ENCODE measurements at places on chromosomes 1 and 21.

- peak; percentile 16 for DNase-seq
Observed at GRCh38 chr1:152459596-152460528, 45.8 kb upstream of the CRNN start.

DNA sequence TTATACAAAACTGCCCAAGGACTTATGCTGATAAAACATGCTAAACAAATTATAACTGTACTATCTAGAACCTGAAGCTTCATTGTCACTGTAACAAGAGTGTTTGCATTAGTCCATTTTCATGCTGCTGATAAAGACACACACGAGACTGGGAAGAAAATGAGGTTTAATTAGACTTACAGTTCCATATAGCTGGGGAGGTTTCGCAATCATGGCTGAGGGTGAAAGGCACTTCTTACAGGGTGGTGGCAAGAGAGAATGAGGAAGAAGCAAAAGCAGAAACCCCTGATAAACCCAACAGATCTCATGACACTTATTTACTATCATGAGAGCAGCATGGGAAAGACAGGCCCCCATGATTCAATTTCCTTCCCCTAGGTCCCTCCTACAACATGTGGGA is 100.4 kb downstream of the SPATA6 start:
- no peak for DNase-seq

DNA sequence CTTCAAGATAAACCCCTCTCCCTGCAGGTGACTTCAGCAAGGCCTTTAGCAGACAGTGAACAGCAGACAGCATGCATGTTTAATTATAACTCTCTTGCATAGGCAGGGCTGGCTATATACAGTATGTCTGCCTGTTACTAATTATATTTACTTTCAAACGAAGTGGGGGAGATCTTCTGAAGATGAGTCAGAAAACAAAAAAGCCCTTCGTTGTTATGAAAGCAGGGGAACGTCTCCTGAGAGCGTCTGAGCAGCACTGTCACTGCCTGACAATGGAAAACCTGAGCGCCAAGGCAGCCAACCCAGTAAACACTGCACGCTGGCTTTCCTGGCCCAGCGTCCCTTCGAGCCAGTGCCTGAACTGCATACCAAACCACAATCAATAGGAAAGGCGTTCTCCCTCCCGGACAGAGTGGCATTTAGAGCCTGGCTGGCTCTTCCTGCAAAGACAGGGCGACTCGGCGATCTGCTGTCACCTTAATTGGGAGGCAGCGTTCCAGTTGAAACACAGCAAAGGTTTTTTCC is 54.1 kb downstream of the TOMM20 start:
- peak; percentile 81 for DNase-seq

DNA sequence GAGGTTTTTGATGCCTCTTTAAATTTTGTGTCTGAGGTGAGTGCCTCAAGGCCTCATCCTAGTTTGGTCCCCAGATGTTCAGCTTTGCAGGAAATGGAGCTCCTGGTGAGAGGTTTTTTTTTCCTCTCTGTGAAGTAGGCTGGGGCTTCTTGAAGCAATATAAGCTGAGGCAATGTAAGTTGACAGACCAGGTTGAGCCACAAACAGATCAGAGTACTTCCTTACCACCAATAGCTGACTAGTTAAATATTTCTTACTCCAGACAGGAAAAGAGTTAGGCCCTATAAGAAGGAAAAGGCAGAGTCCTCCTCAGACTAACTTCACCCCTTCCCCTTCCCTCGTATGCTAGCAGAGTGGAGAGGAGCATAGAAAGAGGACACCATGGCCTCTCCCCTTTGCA is 341.0 kb downstream of the LMO4 start:
- DNase-seq, result no peak

DNA sequence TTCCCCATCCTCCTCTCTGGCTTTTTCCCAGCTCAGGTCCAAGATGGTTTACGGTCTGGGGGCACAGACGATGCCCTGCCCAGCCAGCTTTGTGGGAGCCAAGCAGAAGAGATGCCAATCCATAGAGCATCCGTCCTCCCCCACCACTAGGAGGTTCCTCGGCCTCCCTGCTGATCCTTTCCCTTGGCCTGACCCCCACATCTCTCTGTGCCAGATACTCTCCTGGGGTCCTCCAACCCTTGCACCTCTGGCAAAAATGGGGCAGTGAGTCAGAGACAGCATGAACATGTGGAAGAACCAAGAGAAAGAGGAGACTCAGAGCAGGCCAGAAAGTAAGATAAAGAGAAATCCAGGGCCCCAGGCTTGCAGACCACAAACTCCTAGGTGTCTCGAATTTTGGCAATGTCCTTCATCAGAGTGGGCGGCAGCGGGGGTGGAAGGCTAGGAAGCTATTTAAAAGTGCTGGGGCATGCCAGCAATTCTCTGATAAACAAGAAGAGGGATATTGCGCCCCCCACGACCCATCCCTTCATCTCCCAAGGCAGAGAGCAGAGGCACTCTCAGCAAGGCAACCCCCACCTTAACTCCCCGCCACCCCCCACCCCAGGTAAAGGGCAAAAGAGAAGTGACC is 11.4 kb downstream of the BLACAT1 start:
- no peak for DNase-seq

DNA sequence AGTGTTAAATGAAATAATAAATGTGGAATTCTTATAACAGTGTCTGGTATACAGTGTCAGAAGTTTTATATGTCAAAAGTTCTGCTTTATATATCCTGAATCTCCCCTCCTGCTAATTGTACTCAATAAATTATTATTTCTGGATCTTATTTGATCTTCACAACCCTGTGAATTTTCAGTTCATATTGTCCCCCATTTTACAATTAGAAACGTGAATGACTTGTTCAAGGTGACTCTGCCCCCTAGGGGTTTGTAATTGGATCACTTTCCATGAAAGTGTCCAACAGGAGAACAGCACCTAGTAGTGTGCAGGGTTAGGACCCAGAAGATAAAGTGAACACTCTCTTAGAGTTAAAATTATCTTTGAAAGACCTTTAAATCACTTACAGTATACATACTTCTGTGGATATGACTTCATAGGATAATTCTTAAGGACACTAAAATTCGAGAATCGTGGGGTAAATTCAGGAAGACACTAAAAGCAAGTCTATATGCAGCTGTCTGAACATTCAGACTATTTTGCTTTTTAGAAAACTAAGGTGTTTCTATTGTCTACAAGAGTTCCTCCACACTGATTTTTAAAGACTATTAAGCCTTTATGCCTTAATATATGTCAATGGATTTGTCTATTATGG is 4.5 kb upstream of the DDR2 start:
- DNase-seq, result no peak

DNA sequence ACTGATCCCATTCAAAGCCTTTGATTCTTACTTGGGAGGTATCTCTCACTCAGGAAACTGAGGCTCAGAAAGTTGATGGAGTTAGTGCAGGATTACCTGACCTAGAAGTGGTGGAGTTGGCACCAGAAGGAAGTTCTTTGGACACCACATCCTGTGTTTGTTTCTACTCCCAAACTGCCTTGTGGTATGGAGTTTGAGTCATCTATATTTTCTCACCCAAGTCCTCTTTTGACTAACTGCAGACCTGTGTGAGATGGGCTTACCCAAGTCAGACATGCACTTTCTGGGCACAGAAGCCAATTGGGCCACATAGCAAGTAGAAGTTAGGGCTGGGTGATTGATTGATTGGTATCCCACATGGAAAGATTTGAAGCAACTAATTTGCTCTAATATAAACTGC is 36.1 kb downstream of the FGGY start:
- no peak for DNase-seq

DNA sequence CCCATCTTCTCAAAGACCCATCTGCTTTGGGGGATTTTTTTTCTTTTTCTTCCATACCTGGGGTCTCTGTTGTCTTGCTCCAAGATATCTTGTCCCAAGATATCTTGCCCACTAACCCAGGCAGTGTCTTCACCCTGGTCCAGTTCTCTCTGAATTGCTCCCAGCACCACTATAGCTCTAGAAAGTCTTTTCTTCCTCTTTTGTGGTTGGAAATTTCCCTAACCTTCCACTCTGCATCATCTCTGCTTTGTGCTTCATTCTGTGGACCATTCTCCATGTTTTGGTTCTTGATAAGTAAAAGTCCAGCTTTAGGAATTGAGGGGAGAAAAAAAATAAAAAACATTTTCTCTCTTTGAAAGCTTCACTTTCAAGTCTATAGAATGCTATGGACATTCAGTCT is 20.9 kb downstream of the STYXL2 start:
- no peak for DNase-seq

- DNase-seq, result no peak
Observed at GRCh38 chr1:61332196-61332753, 249.9 kb downstream of the NFIA start.

GRCh38 chr1:100794748-100795645 is 75.5 kb downstream of the VCAM1 start:
- no peak for DNase-seq

GRCh38 chr1:110627764-110628163 is 21.6 kb upstream of the KCNA2 start:
- no peak for DNase-seq

DNA sequence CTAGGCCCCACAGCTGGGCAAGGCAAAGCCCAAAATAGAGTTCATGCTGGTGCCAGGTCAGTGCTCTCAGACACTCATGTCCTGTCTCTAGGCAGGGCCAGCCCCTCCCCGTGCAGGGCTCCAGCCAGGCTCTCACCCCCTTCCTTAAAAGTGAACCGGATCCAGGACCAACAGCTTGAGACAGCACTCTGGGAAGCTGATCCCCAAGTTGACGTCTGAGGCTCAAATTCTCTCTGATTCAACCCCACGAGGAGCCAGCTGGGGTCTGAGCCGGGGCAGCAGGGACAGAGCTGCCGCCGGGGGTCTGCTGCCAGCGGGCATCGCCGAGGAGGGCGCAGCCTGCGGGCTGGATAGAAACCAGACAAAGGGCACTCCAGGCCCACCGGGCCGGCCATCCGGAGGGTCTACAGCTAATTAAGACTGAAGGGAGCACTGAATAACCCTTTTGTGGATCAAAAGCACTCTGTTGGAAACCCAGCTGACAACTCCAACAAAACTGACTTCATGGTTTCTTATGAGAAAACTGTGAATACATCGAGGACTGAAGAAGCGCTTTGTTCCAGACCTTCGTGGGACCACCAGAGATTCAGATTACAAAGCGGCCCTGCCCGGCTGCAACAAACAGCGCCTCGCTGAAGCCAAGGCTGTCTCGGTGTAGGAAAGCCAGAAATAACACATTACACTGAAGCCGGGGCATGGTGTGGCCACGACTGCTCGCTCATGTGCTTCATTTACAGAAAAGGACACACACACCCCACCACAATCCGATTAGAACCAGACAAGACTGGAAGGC is 95.8 kb downstream of the PSMG1 start:
- DNase-seq, result no peak

- DNase-seq, result no peak
Observed at GRCh38 chr1:61708953-61709907, 15.7 kb downstream of the TM2D1 start.

DNA sequence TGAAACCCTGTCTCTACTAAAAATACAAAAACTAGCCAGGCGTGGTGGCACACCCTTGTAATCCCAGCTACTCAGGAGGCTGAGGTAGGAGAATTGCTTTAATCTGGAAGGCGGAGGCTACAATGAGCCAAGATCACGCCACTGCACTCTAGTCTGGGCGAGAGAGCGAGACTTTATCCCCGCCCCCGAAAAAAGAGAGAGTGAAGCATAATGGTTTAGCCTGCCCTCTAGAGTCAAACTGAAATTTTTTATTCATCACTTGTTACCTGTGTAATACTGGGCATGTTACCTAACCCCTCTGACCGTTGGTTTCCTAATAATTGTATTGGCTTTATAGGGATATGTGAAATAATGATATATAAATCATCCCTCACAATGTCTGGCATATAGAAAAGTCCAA is 18.8 kb downstream of the GPR52 start:
- DNase-seq, result no peak

GRCh38 chr21:45224189-45224938 is 63.3 kb downstream of the POFUT2 start:
- DNase-seq, result no peak

DNA sequence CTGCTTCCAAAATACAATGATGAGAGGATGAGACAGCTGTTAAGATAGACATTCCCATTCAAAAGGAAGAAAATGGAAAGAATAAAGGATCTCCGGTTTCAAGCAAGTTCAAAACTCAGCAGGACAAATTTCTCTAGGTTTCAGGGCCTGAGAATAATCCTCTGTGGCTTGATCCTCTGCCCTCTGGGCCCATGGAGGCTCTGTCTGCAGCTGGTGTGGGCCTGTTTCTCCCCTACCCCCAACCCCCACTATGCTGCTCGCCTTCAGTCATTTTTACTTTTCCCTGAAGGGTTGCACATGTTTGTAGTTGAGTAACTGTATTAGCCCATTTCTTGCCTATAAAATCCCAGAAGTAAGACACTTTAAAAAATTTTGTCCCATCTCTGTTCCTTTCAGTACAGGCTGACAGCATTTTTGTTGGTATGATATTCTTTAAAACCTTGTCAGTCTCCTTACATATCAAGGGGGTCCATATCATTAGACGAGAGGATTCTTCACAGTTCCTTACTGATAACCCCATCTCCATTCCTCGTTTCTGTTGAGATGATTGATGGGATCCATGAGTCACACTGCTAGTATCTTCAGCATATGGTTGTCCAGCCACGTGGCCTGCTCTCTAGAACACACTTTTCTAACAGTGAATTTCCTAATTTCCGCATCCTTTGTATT is 10.5 kb downstream of the ZMYM4 start:
- no peak for DNase-seq

DNA sequence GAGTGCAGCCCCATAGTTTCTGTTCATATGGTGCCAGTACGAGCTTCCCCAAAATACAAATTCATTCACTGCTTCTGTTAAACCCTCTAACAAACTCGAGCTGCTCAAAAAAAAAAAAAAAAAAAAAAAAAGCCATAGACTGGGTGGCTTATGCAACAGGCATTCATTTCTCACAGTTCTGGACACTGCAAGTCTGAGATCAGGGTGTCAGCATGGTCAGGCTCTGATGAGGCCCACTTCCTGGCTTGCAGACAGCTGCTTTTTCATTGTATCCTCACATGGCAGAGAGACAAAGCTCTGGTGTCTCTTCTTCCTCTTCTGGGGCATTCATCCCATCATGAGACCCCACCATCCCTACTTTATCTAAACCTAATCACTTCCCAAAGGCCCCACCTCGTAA is 121.6 kb downstream of the PTBP2 start:
- no peak for DNase-seq
